ENCODE measurements at places on chromosomes 7 and 10.

- no peak for DNase-seq
Measured at GRCh38 chr7:99623091-99623693, 6.4 kb downstream of the ZSCAN25 start.

DNA sequence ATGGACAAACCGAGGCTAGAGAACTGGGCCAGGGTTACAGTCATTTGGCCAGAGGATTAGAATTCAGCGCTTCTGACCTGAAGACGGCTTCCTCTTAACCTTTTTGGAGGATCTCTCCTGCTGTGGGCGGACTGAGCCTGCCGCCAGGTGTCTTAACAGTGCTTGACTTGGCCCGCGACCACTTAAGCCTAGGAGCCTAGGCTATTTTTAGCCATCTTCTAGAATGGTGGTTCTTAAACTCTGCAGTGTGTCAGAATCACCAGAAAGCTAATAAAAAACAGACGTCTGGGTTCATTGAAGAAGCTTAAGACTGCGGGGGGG is 722 bp downstream of the MDH2 start:
- DNase-seq, result no peak

GRCh38 chr7:36278620-36279172 is 111.0 kb upstream of the ANLN start:
- no peak for DNase-seq

- DNase-seq, result no peak
Measured at GRCh38 chr7:54964136-54964535, 54.7 kb upstream of the EGFR start.

DNA sequence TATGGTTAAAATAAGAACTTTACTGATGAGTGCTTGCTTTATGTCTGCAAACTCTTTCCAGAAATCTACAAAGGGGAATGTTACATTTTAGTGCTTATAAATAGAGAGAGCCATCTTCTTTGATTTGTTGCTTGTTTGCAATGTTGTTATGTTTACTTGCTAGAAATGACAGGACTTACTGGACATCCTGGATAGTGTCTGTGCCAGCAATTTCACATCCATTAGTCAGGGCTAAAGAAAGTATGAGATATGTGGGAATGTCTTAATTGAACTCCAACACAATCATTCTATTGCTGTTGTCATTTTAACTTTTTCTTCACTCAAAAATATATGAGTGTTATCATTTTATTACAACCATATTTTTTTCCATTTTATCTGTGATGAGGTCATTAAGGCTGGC is 453.2 kb downstream of the TNS3 start:
- no peak for DNase-seq
